Psoas muscle (tissue), 8 donors: ENCODE measurements at places on chromosomes 1 and 21. TPM values are rescaled to one million over a fixed set of nuclear protein-coding genes. Genes with fewer than 3 reads are reported as not detected.

The PRRX1 gene
- 256 TPM for total RNA-seq

DNA sequence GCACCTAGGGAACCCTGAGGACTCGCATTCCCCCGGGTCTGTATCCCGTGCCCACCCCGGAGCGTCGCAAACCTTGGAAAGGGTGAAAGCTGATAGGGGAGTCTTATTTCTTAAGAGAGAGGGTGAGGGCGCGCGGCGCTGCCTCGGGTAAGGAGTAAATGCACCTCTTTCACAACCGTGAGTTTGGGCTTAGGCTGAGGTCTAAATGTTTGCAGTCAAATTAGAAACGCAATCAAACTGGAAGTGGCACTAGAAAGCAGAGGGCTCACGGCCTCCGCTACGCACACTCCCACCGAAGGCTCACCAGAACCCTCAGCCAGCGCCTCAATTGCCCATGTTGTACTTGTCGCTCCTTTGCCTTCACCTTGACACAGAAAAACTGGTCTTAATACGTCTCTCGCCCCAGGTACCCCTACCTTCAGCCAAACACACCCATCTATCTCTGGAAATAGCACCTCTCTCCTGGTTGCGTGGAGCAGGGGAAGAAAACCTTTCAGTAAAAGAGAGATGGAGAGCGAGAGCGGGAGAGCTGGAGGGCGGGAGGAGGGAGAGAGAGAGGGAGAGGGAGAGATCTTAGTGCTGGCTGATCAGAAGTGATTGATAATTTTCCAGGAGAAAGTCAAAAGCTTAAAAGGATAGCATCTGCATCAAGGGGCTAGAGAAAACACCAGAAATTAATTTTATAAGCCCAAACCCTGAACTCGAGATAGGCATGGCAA is 1.7 kb upstream of the HLX start:
- DNase-seq, result no peak

The PDPN gene
- total RNA-seq, result 33.8 TPM

DNA sequence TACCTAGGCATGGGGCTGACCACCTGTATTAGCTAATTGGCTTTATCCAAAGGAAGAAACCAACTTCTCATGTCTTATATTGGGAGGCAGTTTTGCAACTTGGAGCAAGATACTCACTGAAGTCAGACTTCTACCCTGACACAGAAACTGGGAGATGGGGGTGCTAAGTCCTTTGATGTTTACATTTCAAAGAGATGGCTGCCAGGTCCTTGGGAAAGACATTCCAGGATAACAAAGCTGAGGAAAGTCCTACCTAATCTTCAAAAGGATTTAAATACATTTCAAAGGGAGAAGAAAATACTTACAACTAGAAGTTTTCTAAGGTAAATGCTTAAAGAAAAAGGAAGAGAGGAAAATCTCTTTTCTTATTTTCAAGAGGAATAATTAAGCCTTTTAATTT is 62.1 kb downstream of the FH start:
- DNase-seq, result no peak

GRCh38 chr1:78408810-78409209 is 82.0 kb upstream of the PTGFR start:
- DNase-seq, result peak; percentile 35

The PLXNA2 gene
- 23.4 TPM for total RNA-seq

GRCh38 chr21:40850071-40850470 is 3.1 kb upstream of the DSCAM start:
- DNase-seq, result no peak

The SIKE1 gene
- total RNA-seq, result 32.5 TPM
